ENCODE measurements at places on chromosomes 6 and 20.

DNA sequence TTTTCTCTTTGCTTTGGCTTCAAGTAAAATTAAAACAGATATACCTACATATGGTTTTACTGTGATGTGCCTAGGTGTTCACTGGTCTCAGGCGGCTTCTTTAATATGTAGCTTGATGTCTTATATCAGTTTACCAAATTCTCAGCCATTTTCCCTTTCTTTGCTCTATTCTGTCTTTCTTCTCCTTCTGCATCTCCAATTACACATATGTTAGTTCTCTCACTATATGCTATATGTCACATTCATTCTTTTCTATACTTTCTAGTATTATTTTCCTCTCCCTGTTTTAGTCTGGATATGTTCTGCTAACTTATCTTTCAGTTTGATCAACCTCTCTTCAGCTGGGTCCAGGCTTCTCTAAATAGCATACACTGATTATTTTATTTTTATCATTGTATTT lies 14.4 kb upstream of the WFDC8 start:
- DNase-seq: no peak

GRCh38 chr20:17698384-17698783 lies 1.4 kb upstream of the BANF2 start:
- no peak for DNase-seq

- no peak for DNase-seq
Measured at GRCh38 chr20:10986586-10986985, 312.8 kb upstream of the JAG1 start.

DNA sequence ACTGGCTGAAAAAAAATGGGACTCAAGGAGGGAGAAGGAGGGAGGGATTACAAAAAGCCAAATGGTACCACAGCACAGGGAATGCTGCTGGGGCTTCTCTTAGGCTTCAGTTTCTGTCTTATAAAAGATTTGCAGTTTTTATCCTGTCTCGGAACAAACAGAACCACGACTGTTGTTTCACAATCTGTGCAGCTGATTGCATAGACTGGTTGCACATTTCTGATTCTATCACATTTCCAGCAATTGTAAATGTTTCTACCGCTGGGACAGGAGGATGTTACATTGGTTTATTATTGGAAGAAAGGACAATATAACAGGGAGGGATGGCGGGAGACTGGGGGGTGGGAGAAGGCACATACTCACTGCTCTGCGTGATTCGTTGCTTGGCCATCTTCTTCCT lies 73.5 kb upstream of the ARID1B start:
- no peak for DNase-seq

DNA sequence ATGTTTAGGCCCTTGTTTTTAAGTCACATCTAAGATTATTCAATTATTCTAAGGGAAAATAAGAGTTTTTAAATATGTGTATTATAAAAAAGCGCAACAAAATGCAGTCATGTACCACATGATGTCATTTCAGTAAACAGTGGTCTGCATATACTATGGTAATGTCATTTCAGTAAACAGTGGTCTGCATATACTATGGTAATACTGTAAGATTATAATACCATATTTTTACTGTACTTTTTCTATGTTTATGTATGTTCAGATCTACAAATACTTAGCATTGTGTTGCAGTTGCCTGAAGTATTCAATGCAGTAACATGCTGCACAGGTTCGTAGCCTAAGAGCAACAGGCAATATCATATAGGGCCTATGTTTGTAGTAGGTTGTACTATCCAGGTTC lies 21.4 kb downstream of the MEI4 start:
- no peak for DNase-seq

DNA sequence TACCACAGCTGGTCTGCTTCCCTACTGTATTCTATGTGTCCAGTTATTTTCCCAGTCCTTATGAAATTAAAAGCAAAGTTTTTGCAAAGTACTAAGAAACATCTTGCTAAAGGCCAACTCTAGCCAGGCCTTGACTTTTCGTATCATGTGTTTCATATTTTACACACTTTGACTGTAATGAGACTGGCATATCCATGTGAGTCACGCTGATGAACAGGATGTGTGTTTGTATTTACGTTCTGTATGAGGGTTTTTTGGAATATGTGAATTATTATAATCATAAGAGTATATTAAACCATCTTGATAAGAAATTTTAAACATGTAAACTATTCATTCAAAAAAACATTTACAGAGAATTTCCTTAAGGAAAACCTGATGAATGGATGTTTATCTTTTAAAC lies 59.7 kb downstream of the EYA4 start:
- DNase-seq: no peak

Measured in activated naive CD4-positive, alpha-beta T cell treated with Interleukin-2 at 50 U/mL for 16 hours (primary cell).